Left colon (tissue), 2 donors: ENCODE measurements at places on chromosomes 12 and 14. TPM values are rescaled to one million over a fixed set of nuclear protein-coding genes. Genes with fewer than 3 reads are reported as not detected.

The MMP19 gene
- total RNA-seq, result 6.4 TPM

The LALBA gene
- total RNA-seq, result not detected

The LUM gene
- total RNA-seq, result 64.1 TPM

The CIROP gene
- not detected for total RNA-seq

The KRT73 gene
- total RNA-seq, result not detected

The FAM90A1 gene
- 0.11 TPM for total RNA-seq

The CD4 gene
- total RNA-seq, result 18.1 TPM

The GPD1 gene
- total RNA-seq, result 1.8 TPM
